ENCODE measurements at places on chromosomes 7 and 10.

DNA sequence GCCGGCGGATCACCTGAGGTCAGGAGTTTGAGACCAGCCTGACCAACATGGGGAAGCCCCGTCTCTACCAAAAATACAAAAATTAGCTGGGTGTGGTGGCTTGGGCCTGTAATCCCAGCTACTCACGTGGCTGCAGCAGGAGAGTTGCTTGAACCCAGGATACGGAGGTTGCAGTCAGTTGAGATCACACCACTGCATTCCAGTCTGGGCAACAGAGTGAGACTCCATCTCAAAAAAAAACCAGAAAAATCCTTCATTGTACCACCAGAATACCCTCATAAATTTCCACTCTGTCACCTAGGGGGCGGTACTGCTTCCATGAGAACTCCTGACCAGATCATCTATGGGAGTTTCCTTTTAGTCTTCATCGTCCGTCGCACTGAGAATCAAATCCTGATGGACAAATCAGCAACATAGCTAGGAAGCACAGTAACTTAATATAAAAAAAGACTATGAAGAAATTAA, 225.8 kb upstream of the KLF14 start:
- peak; percentile 62 for DNase-seq

DNA sequence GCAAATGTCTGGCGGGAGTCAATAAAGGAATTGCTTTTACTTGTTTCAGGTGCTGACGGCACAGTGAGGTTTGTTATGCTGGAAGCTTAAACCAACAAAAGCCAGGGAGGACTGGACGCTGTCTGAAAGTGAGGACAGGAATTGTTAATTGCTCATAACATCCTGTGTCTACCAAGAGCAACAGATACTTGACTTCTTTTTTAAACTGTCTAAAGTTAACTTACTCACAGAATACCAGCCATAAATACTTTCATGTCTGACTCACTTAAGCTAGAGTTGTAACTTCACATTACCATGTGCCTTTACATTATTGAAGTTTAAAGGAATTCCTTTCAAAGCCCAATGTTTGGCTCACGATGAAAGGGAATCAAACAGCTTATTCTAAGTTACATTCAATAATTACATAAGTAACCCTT, 252.7 kb upstream of the SHH start:
- peak; percentile 24 for DNase-seq

DNA sequence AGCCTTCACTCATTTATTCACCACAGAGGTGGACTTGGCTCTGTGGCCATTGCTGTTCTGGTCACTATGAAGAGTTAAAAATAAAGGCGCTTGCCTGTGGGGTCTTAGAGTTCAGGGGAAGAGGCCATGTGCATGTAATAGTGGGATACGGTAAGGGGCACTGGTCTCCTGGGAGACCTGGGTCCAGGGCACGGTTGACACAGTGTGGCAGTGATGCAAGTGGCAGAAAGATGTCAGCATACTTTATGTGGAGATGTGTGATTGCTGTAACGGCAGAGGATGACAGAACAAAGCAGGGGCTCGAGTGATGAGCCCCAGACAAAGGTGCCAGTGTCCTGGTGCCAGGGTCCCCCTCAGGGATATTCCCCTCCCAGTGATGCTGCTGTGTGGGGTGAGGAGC, 8.6 kb downstream of the ZSCAN25 start:
- DNase-seq: no peak

DNA sequence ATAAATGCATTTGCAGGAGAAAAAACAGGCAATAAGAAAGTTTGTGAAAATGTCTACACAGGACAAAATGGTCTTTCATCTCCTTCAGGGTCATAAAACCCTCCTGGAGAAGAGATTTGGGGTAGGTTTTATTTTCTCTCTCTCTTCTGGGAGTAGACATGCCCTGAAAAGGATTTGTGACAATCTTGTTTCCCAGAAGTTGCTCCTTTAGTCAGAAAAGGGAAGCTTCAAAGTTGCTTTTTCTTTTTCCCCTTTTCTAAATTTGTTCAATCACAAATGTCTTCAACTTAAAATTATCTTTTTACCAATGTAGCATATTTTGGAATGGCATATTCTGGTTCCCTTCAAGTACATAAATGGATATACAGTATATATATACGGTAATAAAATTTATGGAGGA, 9.4 kb upstream of the ANKRD22 start:
- DNase-seq: no peak

GRCh38 chr7:115631782-115632181, 398.8 kb downstream of the TFEC start:
- no peak for DNase-seq

DNA sequence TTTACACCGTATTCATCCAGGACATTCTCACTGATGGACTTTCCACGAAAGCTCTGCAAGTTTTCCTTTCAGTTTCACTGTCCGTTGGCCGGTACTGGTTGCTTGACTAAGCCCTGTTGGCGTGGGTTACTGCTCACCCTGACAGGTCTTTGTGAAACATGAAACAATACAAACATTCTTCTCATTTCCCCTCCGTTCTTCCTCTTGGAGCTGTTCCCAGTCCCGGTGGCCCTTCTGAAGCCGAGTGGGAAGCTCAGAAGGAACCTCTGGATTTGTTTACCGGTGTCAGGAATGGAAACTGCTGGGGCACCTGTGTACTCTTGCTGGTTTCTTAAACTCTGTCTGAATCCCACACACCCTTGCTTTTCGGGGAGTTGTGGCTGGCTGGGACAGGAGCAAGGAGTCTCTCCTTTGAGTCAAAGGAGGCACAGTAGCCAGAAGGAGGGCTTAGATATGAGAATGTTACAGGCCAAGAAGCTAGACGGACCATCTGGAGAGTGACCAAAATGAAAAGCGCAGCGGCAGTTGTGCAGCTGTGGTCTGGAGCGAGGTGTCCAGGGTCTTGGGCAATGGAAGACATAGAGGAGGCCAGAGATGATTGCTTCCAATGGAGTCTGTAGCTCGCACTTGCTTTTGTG, 45.7 kb downstream of the LYZL2 start:
- peak; percentile 69 for DNase-seq

Data from epithelial cell of esophagus (primary cell).